Hypothalamus (tissue), 51 donors: ENCODE measurements at places on chromosomes 7 and 10.

- DNase-seq, result no peak
Observed at GRCh38 chr10:24446739-24447138, 237.8 kb downstream of the KIAA1217 start.

DNA sequence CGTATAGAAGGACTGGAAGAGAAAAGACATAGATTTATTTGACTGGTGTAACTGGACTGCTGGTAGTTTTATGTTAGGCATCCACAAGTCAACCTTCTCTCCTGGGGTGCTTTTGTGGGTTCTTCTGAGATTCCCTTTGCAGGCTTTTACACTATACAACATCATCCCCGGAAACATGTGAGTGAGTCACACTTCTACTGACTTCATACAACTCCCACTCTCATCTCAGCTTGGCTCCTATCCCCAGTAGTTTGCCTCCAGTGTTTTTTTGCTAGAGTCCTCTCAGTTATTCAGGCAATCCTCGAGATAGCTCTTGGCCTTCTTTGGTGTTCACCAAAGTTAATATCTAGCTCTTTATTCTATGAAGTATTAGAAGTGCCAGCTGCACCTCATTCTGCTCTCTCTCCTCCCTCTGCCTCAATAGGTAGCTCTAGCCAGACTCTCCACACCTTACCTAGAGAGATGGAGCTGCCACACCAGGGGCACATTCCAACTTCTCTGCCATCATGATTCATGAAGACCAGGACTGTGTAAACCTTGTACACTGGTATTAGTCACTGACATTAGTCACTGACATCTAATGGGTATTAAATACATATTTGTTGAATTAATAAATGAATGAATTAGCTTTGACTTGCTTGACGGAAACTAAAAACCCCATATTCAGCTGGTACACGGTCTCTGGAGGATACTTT lies 281.9 kb downstream of the PPP1R3A start:
- DNase-seq, result no peak

GRCh38 chr10:29553544-29554250 lies 81.1 kb downstream of the SVIL start:
- no peak for DNase-seq

DNA sequence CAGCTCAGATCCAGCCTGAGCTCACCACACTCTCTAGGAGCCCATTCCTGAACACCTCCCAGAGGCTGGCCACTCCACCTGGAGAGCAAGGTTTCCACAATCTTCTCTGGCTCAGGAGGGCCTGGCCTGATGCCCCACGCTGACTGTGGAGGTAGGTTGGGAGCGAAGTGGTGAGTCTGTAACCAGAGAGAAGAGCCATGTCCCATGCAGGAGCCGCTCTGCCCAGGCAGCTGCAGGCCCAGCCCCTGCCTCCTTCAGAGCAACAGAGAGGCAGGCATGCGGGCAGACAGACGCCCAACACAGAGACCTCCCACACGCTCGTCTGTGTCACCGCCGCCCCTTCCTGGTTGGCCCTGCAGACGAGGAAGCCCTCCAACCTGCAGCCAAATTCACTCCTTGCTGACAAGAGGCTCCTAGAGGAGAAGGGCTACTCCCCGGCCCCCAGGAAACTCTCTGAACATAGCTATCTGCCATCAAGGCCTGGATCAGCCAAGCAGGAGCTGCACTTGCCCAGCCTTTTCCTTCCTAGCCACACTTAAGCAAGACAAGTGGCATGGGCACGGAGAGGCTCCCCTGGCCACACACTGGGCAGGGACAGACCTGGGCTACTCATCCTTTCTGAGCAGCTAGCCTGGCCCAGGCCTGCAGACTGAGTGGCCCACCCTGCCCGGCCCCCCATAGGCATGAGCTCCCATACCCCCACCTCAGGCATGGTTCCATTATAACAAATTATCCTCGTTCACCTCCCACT lies 101.9 kb downstream of the GRID1 start:
- no peak for DNase-seq

- no peak for DNase-seq
Observed at GRCh38 chr10:102962267-102962666, 44.2 kb downstream of the CNNM2 start.

DNA sequence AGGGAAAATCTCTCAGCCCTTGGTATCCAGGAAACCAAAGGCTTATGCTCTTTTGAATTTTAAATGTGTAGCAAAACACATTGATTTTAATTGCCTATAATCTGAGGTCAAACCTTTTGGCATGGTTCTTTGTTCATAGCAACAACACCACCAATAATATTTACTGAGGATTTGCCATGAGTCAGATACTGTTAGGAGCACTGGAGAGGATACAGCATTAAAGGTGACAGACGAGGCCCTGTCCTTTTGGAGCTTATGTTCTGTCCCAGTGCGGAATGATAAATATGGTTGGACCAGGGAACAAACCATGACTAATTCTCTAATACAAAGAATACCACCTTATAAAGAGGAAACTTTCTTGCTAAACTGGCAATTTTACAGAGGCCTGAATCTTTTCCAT lies 176.6 kb downstream of the CTNNA3 start:
- DNase-seq, result no peak

DNA sequence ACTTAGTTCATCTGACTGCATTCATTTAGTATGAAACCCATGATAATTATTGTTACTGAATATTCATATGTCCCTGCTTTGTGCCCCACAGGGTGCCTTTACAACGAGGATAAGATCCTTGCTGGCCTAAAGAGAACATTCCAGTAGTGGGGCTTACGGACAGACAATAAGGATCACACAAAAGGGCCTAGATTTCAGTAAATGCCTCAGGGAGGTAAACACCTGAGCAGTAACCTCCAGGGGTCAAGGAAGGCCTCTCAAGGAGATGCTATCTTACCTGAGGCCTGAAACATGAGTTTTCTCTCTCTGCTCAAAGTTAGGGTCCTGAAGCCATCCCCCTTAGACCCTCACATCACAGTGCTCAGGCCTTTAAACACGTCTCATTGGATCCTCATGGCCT lies 228.7 kb downstream of the TCF7L2 start:
- no peak for DNase-seq

DNA sequence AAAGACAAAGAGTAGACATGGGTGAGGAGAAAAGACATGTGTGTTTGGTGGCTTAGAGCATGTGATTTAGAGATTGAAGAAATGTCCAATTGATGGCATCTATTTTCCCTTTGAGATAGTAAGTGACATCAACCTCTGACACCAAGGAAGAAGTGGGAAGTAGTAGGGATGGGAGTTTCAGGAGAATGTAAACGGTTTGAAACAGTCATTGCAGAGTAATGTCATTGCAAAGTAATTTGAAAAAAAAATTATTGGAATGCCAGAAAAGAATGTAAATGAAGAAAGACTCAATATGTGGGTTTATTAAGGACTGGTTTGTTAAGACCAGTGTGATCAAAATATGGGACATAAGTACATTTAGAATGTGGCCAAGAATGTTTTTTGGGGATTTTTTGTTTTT lies 26.6 kb downstream of the GNG11 start:
- no peak for DNase-seq

GRCh38 chr10:17234431-17234945 lies 6.4 kb downstream of the VIM start:
- DNase-seq, result no peak

DNA sequence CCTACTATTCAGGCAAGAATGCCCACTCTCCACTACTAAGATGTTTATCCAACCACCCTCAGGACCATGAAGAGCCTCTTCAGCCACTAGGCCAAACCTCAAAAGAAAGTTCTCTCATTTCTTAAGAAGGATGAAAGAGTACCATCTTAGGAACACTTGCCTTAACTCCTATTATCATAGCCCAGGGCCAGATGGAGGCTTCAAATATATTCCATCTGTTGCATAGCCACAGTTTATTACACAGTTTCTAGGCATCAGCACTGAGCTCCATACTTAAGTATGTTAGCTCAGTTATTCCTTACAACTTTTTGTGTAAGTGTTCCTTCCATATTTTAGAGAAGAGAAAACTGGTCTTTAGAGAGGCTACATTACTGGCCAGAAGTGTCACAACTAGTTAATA lies 37.4 kb upstream of the YAE1 start:
- DNase-seq, result no peak

GRCh38 chr10:72385724-72386123 lies 31.0 kb upstream of the DNAJB12 start:
- DNase-seq, result no peak

DNA sequence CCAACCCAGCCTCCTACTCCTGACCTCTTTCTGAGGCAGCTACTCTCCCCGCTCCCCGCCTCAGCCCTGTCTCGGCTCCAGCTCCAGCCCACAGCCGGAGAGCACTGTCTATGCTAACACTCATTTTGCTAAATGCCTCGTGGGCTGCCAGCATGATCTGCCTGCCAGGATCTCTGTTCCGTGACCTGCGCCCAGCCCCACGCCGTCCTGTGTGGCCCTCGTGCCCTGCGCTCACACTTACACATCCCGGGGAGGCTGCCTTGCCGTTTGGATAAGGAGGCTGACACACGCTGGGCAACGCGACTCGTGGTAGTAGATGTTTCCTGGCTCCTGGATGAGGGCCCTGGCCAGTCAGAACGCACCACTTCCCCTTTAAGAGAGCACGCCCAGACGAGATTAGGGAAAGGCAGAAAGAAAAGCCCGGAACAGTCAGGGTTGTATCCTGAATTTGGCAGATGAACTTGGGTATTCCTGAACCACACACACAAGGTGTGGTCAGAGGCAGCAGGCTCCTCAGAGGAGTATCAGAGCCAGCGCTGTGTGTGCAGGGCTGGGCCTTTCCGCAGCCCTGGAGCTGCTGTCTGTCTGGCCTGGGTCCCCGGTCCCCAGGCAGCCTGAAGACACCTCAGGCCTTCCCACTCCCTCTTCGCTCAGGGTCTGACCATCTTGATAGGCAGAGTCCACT lies 97.7 kb upstream of the EFCAB10 start:
- no peak for DNase-seq

GRCh38 chr10:19499291-19499770 lies 316.9 kb upstream of the PLXDC2 start:
- no peak for DNase-seq

DNA sequence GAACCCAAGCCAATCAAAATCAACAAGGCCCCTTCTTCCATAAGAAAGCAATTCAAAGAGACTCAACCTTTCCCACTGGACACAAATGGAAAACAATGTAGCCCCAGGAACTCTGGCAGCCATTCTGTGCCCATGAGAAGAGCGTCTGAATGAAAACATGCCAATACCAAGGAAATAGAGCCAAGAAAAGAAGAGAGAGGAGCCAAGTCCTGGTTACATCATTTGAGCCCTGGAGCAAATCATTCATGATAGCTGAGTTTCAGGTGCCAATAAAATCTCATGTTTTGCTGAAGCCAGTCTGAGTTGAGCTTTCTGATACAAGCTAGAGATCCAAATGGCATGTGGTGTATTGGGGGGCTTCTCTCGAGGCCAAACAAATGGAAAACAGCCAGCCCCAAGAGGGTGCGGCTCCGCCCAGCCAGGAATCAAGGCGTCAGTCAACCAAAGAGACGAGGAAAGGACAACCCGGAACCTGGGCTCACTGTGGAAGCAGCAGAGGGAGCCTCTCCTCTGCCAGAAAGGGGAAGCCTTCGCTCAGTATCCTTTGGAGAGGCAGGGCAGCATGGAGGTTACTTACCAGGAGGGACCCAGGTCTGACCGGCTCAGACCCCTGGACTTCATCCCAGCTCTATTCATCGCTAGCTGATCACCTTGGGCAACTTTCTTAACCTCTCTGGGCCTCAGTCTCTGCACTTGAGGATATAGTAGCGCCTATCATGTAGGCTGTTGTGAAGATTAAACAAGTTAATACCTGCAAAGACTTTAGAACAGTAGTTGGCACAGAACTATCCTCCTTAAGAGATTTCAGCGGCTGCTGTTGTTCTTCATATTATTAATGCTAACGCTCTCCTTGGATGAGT lies 61.8 kb downstream of the OAT start:
- no peak for DNase-seq

DNA sequence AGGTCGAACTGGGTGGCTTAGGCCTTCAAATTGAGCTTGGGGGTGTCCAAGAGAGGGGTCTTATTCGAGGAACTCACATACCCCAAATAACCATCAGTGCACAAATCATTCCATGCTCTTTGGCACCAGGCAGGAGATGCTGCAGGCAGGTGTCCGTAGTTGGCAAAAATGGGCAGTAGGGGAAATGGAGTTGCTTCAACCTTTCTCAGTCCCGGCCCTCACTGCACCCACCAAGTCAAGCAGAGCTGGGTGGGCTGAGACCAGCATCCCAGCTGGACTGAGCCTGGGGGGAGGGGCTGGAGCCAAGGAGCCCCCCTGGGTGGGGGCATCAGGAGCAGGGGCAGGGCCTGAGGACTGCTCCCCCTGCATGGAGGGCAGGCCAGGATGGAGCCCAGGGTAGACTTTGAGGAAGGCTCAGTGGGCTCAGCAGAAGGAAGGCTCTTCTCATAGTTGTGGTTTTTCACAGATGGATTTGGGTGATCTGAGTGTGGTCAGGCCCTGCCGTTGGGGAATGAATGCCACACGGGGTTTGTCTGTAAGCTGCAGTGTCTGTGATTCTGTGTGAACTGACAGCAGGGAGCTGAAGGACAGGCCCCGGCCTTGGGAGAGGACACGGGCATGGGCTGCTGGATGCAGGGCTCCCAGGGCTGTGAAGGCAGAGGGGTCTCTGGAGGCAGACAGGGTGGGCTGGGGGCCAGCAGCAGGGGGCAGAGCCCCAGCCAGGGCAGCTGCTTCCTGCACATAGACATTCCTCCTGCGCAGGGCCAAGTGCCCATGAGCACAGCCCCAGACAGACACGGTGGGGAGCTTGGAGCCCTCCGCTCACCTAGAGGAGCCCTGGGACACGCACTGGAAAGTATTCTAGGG lies 144.5 kb downstream of the ADCY1 start:
- no peak for DNase-seq

DNA sequence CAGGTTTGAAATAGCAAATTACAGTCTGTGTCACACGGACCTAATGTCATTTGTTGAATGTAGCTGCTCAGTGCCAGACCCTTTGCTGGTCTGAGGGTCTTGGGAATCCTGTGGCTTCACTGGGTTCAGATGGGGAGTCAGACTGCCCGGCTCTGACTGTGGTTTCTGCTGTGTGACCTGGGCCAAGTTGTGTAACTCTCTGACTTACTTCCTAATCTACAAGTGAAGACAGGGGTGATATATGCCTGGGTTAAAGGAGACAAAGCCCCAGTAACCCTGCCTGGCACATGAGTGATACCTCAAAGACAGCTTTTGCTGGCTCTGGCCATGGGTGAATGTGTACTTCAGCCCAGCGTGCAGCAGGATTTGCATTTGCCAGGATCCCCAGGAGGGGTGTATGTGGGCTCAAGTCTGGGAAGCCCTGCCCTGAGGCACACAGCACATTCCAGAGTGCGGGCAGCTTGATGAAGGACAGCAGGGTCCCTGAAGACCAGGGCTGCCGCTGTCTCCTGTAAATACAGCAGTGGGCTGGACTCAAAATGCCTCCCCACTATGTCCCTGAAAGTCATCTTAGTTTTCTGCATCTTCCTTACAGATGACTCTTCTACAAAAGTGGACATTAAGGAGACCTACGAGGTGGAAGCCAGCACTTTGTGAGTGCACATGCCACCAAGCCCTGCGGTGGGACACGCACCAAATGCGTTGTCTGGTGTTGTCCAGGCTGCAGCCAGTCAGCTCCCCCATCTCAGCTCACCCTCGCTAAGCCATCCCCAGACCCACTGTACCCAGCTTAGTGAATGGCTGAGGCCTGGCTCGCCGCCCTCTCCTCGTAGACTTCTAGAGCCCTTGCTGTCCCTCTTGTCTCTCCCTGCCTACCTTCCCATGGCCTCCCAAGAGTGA lies 16.4 kb downstream of the NACAD start:
- no peak for DNase-seq
